ENCODE measurements at places on chromosomes 3 and 15.

- DNase-seq = no peak
Measured at GRCh38 chr15:39553947-39554693, 26.8 kb upstream of the THBS1 start.

DNA sequence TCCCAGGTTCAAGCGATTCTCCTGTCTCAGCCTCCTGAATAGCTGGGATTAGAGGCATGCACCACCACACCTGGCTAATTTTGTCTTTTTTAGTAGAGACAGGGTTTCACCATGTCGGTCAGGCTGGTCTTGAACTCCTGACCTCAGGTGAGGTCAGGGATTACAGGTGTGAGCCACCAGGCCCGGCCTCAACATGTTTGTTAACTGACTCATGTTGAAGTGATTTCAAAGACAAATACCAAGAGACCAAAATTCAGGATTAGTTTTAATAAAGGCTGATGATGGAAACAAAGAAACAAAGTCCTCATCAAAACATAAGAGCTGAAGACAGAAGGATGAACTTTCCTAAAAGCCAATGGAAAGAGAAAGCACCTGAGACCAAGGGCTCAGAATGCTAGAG, 36.5 kb downstream of the SLC12A6 start:
- no peak for DNase-seq

GRCh38 chr3:188241072-188241471, 87.1 kb downstream of the LPP start:
- peak; percentile 89 for DNase-seq

GRCh38 chr3:112481302-112481721, 18.0 kb downstream of the BTLA start:
- DNase-seq = no peak

GRCh38 chr3:39141171-39141995, 12.0 kb downstream of the CSRNP1 start:
- peak; percentile 66 for DNase-seq

DNA sequence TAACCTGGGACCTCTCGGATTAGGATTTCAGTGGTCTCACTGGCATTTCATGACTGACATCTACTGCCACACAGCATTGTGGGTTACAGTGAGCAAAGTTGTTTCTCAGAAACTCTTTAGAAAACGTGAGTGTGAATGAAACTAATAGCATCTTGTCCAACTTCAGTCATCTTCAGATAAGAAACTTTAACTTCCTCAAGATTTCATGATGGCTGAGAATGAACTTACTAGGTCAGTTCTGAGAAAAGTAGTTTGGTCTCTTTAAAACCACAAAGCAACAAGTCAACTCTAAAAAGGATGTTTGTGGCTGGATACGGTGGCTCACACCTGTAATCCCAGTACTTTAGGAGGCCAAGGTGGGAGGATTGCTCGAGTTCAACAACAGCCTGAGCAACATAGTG, 14.2 kb upstream of the HOMER2 start:
- DNase-seq = no peak

DNA sequence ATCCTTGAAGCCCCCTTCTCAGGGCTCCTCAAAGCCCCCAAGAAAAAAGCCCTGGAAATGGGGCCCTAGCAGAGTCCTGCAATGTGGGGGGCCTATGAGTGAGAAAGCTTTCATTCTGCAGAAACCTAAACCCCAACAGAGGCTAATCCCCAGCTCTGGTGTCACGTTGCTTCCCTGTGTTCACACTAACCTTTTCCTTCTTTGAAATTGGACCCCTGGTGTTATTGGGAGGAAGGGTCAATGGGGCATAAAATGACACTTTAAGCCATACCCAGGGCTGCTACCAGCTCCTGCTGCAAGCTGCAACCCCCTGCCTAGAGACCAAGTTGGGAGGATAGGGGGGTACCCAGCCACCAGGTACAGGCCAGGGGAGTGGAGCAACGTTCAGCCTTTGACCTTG, 2.1 kb downstream of the CYP1A2 start:
- DNase-seq = no peak

All from psoas muscle (tissue), 8 donors.